T-helper 2 cell treated with Interferon-gamma antibody and Interleukin-4, amounts not matched to agents 5 μg/mL and 100 μg/mL, for 36 hours (primary cell): ENCODE measurements at places on chromosomes 12 and 14.

GRCh38 chr14:35250319-35250718 lies 41.9 kb upstream of the PSMA6 start:
- no peak for DNase-seq

GRCh38 chr12:45205165-45205825 lies 10.6 kb upstream of the ANO6 start:
- no peak for DNase-seq

DNA sequence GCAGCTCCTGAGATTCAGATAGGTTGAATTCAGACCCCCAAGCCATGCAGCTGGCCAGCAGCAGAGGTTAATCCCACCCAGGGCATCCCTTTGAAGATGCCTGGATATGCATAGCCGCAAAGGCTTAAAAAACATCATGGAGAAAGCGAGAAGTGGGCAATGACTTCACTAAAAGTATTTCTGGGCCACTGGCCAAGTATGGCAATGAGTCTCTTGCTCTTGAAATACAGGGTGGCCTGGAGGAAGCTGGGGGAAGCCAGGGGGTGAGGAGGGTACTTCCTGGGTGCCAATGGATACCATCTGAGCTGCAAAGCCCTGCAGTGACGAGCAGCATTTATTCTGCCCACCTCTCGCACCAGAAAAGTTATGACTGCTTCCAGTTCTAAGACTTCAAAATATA lies 539.3 kb upstream of the TBX3 start:
- DNase-seq: no peak

GRCh38 chr12:117388951-117389446 lies 27.6 kb upstream of the NOS1 start:
- no peak for DNase-seq

- DNase-seq: no peak
Measured at GRCh38 chr14:30387871-30388270, 171.1 kb upstream of the G2E3 start.

DNA sequence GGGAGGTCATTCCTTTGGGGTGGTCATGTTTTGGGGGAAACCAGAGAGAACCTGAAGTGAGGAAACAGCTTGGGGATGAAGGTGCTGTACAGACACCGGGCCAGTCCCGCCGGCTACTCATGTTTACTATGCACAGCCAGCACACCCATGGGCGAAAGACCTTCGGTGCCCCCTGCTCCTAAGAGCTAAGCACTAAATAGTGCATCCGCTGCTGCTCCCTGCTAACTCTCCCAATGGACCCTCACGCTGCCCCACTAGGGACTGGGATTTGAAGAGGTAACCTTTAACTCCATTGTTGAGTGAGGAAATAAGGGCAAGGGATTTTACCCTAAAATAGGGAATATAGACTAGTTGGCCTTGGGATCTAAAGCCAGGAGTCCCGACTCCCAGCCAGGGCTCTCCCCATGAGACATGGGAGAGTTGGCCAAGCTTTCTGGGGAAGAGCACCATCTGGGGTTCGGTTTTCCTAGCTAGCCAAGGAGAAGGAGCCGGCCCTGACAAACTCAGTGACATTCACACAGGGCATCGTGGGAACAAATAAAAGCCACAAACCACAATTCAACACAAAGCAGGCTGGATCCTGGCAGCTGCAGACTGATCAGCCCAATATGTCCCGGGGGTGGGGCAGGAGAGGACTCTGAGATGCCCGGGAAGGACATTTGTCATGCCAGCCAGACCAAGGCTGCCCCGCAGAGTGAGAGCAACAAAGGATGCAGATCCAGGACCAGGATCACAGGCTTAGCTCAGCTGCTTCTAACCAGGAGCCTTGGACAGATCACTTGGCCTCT lies 91.7 kb downstream of the SINHCAF start:
- no peak for DNase-seq
